ENCODE measurements at places on chromosomes 12 and 14.

- peak; percentile 18 for DNase-seq
These were observed 89.2 kb downstream of the PDZRN4 start for GRCh38 chr12:41277100-41277945.

DNA sequence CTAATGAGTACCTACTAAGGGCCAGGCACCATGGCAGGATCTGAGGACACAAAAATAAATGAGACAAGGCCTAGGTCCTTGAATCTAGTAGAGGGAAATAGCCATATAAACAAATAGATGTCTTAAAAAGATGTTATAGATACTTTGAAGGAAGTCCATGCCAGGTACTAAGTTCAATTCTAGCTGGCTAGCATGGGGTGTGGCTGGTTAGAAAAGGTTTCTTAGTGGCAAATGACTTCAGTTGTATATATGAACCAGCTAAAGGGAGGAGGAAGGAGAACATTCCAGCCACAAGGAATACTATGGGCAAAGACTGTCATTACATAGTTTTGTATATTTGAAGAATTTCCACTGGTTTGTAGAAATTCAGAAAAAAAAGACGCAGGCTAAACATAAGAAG, 133.6 kb upstream of the BMP4 start:
- no peak for DNase-seq

DNA sequence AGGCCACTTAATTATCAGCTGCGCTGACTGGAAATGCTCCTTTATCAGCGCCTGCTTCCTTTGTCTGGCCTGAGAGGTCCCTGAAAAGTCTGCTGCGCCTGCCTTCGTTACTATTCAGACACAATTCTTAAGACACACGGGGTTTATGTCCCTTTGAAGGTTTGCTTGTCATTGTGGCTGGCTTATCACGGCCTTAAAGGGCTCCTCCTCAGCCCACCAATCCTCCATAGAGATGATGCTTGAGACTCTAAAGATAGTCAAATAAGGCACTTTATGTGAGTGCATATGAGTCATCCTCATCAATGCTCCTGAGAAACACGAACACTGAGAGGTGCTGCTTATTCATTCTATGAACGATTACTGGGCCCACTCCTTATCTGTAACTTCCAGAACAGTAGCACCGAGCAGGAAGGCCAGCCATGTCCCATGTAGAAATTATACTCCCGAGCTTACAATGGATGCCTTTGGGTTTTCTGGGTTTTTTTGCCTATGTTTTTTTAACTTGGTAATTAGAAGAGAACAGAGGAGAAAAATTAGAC, 1268.2 kb upstream of the TMEM132C start:
- peak; percentile 34 for DNase-seq

DNA sequence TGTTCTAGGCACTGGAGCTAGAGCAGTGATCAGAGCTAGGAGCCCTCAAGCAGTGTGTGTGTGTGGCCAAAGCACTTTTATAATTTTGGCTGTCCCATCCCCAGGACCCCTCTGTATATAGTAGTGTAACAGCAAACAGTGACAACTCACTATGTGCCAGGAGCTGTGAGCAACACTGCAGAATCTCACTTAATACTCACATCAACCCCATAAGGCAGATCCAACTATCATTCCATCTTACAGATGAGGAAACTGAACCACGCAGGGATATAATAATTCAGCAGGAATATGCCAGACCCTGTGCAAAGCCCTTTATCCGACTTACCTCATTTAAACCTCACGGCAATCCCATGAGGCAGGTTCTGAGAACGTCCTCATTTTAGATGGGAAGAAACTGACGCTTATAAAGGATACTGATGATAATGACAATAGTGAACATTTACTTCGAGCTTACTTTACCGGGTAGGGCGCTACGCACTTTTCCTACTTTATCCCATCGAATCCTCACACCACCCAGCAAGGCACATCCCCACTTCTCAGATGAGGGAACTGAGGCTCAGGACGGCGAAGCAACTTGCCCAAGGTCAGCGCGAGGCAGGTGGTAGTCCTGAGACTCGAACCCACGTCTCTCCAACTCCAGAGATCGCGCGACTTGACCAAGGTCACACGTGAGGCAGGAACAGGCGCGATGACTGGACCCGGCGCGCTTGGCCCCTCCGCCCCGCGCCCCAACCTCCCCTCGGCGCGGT, 687 bp downstream of the RAB35 start:
- DNase-seq, result peak; percentile 61

DNA sequence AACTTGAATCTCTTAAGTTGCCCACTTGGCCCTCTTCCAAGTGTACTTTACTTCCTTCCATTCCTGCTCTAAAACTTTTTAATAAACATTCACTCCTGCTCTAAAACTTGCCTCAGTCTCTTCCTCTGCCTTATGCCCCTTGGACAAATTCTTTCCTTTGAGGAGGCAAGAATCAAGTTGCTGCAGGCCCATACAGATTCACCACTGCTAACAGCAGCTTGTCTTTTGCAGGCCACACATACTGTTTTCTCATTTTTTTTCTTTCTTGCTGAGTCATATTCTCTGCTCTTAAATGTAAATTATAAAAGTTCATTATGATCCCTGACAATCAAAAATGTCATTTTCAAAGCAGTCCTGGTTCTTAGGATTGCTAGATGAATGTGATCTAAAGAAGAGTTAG, 1820.8 kb upstream of the FLRT2 start:
- DNase-seq, result no peak

- peak; percentile 47 for DNase-seq
These were observed 120.8 kb downstream of the CHST11 start for GRCh38 chr12:104577581-104577981.

- no peak for DNase-seq
These were observed 45.0 kb upstream of the AMN1 start for GRCh38 chr12:31773867-31774266.

DNA sequence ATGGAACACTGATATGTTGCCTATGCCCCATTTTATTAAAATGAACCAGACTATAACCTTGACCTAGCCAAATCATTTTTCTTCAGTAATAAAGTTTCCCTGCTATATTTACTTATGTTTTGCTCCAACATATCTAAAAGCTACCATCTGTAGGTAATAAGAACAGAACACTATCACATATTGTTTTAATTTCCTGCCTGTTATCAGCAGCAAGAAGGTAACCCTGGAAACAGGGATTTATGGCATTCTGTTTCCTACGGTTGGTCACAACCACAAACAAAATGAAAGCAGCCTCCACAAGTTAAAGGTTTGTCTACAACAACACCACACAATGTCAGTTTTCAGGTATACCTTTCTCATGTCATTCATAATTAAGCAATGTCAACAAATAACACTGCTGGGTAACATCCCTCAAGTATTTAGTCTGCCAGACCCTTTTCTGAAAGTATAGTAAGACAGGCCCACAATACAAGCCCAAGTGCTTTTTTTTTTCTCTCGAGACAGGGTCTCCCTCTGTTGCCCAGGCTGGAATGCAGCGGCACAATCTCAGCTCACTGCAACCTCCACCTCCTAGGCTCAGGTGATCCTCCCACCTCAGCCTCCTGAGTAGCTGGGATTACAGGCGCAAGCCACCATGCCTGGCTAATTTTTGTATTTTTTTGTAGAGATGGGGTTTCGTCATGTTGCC, 25.5 kb downstream of the GCH1 start:
- DNase-seq, result no peak

- DNase-seq, result peak; percentile 59
These were observed 682 bp upstream of the TRIP11 start for GRCh38 chr14:92040431-92041051.

DNA sequence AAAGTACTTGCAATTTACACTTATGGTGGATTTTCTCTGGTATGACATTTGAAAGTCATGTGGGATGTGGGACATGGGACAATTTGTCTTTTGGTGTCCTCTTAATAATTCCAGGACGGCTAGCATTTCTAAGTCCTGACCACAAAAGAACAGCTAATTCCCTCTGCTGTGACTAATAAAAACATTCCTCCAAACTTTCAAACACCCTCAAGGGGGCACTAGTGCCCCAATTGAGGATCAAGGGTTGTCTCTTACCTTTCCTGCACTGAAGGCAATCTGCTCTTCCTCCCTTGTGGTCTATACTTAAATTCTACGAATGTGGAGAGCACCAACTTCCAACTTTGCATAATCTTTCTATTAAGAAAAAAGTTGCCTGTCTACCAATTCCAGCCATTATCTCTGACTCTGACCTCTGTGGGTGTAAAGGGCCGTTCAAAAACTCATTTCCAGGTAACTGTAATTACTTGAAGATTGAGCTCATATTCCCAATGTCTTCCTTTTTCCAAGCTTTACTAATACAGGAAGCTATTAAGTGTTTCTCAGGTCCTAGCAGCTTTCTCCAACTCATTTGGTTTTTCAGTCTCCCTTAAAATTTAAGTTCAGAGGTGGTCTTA, 210.2 kb downstream of the PTPRO start:
- DNase-seq, result peak; percentile 77

- DNase-seq, result no peak
These were observed 1.5 kb downstream of the CIPC start for GRCh38 chr14:77099425-77100167.

- no peak for DNase-seq
These were observed 7.4 kb downstream of the BBS10 start for GRCh38 chr12:76340680-76341435.

Data from activated CD4-positive, alpha-beta T cell treated with anti-CD3 and anti-CD28 coated beads, Interleukin-10, Interleukin-2, amounts not matched to agents 100 ng/mL and 50 ng/mL, durations not matched to agents 16 hours and 8 hours (primary cell).